ENCODE measurements at places on chromosomes 7 and 10.

DNA sequence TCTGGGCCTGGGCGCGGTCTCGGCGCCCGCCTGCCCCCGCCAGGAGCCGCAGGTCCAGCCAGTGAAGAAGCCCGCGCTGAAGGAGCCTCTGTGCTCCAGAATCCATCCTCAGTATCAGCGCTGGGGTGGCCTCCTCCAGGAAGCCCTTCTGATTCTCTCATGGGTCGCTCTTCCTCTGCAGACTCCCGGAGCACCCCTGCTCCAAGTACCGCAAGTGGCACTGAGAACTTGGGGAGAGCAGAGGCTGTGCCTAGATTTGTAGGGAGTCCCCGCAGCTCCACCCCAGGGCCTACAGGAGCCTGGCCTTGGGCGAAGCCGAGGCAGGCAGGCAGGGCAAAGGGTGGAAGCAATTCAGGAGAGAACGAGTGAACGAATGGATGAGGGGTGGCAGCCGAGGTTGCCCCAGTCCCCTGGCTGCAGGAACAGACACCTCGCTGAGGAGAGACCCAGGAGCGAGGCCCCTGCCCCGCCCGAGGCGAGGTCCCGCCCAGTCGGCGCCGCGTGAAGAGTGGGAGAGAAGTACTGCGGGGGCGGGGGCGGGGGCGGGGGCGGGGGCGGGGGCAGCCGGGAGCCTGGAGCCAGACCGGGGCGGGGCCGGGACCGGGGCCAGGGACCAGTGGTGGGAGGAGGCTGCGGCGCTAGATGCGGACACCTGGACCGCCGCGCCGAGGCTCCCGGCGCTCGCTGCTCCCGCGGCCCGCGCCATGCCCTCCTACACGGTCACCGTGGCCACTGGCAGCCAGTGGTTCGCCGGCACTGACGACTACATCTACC lies at the start of gene ALOX5:
Gene ALOX5 (plus strand): TSS at position 641 of the 774 bp plus-strand sequence. CDS start 64 bp downstream, at position 705.
- no peak for DNase-seq

- DNase-seq: peak; percentile 33
Observed at GRCh38 chr7:90345595-90346335, 751 bp upstream of the GTPBP10 start.

DNA sequence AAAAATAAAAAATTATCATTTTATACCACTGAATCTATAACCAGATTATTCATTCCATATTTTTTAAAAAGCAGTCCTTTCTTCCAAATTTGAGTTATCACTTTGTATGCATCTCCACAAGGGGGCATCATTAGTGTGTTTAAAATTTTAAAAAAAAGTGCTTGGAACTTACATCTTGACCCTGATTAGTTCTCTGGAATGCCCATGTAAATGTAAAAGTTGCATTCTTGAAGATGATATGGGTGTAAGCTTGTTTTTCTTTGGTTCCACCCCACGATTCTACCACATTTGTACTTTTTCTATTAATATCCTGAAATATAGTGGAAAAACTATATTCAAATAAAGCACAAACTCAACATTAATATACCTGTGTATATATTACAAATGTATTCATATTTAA lies 144.9 kb downstream of the ELAPOR2 start:
- no peak for DNase-seq

DNA sequence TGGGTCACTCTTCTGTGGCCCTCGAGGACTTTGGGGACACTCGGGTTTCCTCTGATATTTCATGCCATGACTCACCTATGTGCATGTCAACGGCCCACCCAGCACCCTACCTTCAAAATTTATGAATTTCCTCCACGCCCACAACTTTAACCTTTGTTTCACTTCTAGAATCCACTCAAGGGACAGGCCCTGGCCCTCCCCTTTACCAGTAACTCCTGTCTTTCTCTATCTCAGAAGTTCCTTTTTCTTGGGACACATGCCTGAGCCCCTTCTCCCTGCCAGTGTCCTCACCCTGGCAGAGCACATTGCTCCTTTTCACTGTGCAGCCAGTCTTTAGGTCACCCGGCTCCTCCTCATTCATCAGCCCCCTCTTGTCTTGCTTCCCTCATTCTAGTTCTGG lies 282.5 kb upstream of the KLF6 start:
- no peak for DNase-seq

- DNase-seq: no peak
Observed at GRCh38 chr10:127278001-127278400, 81.6 kb upstream of the INSYN2A start.

GRCh38 chr10:60182691-60183090 lies 207.0 kb downstream of the ANK3 start:
- no peak for DNase-seq

GRCh38 chr7:134542195-134542771 lies 6.6 kb upstream of the AKR1B15 start:
- DNase-seq: no peak

GRCh38 chr7:73647725-73648592 lies 19.7 kb upstream of the VPS37D start:
- no peak for DNase-seq

- DNase-seq: no peak
Observed at GRCh38 chr10:23330948-23331347, 13.6 kb downstream of the C10orf67 start.

- DNase-seq: no peak
Observed at GRCh38 chr10:35854661-35855060, 212.6 kb upstream of the FZD8 start.

- DNase-seq: peak; percentile 64
Observed at GRCh38 chr10:31930023-31930751, 1.6 kb upstream of the ARHGAP12 start.

DNA sequence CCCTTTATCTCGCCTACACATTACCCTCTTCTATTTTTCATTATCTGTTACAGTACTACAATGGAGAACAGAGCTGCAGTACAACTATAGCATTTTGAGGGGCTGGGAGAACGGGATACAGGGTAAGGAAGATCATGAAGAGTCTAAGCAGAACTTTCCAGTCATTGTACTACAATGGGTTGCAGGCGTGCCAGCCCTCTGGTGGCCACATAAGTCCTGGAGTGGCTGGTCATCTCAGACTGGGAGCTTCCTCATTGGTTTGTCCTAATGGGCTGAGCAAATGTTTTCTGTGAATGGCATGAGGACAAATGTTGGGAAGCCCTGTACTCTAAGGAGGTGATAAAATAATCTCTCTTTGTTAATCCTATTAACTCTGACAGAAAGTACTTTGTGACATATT lies 33.0 kb downstream of the TMEM106B start:
- no peak for DNase-seq

DNA sequence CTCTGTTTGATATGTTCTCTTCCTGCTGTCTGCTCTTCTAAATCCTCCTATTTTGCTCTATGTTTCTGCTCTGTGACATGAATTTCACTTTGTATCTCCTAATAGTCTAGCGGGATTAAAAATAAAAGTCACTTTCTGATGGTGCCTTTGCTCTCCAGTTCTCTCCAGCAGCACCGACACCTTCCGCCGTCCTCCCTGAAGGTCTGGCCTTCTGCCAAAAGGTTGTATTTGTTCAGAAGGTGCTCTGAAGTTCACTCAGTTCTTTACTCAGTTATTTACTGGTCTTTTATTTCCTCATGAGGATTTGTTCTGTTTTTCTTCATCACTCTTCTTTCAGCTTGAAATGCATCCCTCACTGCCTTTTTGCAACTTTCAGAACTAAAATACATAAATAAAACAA lies 11.2 kb upstream of the EPHA1 start:
- DNase-seq: no peak

- DNase-seq: no peak
Observed at GRCh38 chr10:108434559-108435252, 1270.2 kb upstream of the SORCS1 start.

DNA sequence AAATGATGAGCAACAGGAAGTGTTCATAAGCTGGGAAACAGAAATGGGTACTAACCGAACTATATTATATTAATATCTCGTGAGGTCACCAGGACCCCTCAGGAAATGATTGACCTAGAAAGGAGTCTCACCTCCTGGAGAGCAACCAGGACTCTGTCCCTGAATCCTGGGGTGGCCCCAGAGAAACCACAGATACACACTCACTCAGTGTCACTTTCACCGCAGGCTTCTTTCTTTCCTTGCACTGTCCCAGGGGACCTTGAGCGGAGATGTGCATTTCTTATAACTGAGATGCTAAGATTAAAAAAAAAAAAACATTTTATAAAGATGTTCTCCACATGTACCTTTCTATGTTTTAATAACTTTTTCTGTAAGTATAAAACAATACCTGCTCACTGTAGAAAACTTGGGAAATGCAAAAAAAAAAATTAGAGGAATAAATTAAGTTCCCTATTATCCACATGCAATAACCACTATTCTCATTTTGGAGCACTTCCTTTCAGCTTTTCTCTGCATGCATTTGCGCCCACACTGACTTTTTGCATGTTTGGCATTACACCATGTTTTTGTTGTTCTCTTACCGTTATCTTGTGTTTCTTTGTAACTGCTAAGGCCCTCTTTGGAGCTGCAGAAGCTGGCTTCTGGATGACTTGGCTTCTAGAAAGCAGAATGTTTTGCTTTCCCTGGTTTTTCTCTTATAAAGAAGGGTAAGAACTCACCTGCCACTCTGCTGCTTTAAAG lies 15.0 kb downstream of the NOD1 start:
- no peak for DNase-seq

DNA sequence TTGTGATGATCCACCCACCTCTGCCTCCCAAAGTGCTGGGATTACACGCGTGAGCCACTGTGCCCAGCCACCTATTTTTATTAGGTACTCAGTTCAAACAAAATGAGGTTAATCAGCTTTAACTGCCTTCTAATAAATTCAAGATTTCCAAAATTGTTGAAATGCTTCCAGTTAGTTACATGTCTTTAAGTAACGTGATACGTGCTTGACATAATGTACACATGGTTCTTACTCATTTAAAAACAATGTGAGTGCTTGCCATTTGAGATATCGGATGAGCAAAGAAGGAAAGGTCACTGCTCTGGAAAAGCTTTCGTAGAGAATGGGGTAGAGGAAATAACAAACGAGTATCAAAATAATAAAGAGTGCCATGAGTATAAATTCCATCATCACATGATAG lies 83.6 kb downstream of the KMT2E start:
- DNase-seq: no peak

GRCh38 chr10:15140698-15141097 lies 27.8 kb downstream of the NMT2 start:
- DNase-seq: peak; percentile 57

DNA sequence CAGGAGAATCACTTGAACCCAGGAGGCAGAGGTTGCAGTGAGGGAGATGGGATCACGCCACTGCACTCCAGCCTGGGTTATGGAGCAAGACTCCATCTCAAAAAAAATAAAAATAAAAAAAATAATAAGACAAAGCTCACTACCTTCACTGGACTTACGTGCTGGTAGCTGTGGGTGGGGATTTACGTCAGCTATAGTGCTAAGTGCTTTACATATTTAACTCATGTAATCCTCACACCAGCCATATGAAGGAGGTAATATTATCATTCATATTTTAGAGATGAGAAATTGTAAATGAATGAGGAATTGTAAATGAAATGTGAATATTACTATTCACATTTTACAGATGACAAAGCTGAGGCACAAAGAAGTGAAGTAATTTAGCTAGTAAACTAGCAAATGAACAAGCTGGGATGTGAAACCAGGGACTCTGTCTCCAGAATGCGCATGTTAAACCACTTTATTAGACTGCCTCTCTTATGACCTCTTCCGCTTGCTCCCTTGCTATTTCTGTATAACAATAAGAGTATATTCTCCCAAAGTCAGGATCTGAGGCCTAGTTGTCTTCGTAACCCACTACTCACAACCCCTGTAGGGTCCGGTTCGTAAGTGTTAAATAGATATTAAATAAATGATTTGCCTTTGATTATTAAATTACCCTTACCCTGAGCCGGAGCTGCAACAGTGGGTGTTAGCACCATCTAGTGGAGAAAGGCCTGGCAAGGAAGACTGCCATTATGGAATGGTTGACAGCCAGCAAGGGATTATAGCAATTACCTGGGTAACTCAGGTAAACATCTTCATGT lies 70.2 kb downstream of the HTR7 start:
- peak; percentile 2 for DNase-seq

Measured in hippocampal formation (tissue), 2 donors.